ENCODE measurements at places on chromosomes 7 and 10.

GRCh38 chr7:148661471-148661870 lies 37.2 kb upstream of the CUL1 start:
- no peak for DNase-seq

DNA sequence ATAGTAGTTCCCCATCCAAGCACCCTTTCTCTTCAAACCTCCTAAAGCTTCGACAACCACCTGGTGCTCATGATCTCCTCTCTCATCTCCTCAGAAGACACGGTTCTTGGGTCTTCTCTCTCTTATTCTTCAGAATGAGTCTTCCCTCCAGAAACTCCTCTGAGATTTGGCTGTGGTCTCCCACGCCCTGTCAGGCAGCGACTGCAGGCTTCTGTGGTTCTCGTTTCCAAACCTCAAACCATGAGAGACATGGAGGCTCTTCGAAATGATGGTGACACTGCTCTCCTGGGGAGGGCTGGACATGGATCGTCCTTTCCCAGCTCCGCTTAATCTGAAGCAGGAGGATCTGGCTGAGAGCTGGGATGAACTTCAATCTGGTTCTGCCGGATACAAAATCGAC lies 78.6 kb upstream of the PITRM1 start:
- DNase-seq, result no peak

DNA sequence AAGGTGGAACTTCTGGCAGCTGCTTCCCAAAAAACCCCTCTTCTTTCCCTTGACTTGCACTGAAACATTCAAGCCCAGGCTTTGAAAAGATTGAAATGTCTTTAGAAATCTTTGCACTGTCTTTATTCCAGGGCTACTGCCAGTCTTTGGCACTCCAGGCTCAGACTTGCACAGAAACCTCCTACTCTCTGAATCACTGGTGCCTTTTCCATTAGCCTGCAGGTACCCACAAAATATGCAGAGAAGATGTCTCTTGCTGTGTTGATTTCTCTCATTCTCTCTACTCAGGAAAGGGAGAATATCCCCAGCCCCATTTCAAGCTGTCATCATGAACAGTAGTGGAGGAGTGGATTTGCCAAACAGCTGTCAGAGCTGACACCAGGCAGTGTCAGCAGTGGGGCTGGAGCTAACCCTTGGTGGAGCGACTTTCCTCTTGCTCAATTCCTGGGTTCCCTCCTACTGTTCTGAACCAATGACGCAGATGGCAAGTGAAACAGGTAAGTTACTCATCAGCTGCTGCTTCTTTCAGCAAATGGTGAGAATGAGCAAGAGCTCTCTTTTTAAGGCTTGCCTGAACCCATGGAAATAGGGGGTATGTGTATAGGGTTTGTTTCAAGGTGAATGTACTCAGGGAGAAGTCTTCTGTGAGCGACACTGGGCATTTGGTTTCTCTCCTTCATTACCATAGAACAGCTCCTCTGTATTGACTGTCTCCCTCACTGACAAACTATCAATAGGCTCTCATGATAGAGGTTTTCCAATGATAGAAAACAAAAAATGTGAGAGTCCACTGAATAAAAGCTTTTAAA lies 362.4 kb downstream of the ADRA2A start:
- no peak for DNase-seq

DNA sequence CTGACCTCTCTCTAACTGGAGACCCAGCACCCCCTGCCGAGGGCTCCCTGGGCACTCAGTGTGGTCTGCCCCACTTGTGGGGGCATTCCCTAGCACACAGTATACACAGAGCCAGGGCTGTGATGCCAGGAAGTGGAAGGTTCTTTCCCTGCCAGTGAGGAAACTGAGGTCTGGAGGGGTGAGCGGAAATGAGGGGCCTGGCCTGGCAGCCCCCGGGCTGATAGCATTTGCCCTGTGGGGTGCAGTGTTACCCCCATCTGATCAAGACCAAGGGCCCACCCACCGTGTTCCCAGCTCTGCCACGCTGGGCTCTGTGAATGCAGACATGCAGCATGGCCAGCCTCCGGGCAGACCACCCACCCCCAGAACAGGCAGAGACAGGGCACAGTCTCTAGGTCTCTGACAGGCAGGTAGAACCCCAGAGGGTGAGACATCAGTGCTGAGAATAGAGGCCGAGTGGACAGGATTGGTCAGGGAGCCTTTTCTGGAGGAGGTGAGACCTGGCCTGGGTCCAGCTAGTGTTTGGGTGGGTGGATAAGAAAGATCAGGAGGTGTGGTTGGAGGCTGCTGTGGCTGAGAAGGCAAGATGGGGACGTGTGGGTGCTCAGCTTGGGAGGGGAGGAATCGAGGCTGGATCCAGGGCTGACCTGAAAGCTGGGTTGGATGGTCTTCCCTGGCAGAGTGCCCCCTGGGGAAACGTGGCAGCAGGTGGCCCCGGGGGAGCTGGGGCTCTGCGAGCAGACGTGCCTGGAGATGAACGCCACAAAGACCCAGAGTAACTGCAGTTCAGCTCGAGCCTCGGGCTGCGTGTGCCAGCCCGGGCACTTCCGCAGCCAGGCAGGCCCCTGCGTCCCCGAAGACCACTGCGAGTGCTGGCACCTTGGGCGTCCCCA lies 10.8 kb upstream of the ZNF862 start:
- no peak for DNase-seq

DNA sequence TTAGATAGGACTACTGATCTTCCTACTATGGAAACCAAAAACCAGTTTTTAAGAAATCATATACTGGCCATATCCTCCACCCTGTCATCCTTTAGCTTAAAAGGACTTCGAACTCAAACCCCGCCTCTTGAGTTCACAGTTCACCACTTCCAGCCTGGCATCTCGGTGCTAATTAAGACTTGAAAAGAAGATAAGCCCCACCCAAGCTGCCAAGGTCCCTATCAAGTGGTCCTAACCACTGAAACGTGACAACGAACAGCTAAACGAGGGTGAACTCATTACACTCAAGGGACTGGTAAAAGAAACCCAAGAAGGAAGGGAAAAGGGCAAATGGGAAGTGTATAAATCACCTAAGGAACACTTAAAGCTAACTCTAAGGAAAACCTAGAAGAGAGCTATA lies 16.1 kb downstream of the COL17A1 start:
- DNase-seq, result no peak

DNA sequence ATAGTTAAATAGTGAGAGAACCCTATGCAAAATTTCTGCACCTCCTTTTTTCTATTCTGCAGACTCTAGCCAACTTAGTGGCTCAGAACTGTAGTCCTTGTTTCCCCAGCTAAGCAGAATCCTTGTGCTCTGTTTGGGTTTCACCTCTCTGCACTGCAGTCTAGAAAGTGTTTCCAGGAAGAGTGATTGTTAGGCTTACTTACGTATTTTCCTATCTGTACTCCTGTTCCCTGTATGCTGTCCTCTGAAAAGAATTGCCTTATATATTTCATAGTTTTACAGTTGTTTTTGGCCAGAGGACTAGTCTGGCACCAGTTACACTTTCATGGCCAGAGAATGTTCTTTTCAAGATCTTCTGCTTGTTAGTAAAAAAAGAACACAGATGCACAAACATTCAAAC lies 154.6 kb upstream of the POT1 start:
- no peak for DNase-seq

DNA sequence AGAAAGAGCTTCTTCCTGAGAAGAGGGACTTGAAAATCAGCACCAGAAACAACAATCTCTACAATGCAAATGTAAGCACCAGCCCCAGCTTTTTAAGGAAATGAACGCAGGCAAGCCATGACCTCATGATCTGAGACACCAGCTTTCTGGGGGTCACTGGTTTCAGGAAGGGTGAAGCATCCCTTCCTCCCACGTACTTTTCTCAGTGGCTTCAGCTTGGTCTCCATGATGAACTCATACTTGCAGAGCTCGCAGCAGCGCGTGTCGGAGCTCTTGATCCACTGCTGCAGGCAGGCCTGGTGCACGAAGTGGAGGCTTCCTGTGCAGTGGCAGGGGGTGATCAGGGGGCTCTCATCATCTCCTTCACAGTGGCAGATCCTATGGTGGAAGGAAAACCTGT lies 87.0 kb downstream of the ALOX5 start:
- DNase-seq, result no peak

DNA sequence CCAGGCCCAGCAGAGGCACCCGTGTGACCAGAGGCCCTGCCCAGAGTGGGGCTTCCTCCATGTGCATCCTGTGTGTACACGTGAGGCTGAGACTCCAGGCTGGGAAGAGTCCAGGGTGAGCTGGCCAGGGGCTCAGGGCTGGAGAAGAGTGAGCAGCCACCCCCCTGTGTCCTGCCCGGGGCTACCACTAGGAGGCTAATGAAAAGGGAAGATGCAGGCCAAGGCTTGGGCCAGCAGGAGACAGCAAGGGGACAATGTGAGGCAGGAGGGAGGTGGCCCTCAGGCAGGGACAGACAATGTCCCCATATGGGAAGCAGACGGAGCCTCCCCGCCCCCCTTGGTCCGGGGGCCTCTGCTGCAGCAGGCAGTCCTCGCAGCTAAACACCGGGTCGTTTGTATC lies 102.0 kb downstream of the HIF1AN start:
- no peak for DNase-seq

DNA sequence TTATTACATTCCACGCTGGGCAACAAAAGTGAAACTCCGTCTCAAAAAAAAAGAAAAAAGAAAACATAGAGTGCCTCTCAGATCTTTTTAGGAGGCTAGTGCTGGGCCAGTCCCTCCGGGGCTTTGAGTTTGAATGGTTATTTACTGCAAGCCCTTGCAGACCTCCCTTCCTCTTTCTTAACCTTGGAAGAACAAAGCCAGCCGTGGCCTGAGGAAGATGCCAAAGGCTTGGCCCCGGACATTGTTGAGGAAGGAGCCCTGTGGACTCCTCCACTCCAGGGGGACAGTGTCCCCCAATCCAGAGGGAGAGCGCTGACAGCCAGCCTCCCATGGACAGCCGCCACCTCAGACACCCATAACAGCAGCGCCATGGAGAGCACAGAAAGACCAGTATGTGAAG lies 5.0 kb downstream of the TSPAN33 start:
- DNase-seq, result no peak

GRCh38 chr7:19442016-19442785 lies 266.6 kb downstream of the POLR1F start:
- peak; percentile 57 for DNase-seq

GRCh38 chr10:33377658-33378025 lies 43.2 kb upstream of the NRP1 start:
- no peak for DNase-seq

DNA sequence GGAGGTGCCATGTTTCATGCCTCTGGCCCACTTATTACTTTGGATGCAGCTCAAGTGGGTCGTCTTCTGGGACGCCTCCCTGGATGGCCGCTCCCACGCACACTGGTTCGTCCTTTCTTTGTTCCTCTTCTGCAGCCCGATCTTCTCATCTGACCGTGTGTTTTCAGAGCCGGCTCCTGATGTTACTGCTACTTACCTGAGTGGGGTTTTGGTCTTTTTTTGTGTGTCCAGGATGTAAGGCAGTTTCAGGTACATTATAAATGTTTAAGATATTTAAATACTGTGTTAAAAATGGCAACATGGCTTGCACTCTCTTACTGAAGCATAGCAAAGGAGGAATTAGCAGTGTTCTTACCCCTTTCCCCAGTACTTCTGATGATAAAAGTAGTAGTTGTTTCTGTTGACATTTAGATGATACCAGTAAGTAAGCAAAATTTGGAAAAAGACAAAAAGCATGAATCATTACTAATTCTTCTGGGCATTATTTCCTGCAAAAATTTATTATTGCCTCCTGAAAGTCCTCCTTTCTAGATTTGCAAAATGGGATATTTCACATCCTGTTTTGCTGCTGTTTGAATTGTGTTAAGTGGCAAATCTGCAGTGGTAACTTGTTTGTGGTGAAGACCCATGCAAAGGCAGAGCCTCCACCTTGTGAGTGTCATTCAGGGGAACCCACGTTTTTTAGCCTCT lies 59.4 kb downstream of the SHH start:
- DNase-seq, result no peak

DNA sequence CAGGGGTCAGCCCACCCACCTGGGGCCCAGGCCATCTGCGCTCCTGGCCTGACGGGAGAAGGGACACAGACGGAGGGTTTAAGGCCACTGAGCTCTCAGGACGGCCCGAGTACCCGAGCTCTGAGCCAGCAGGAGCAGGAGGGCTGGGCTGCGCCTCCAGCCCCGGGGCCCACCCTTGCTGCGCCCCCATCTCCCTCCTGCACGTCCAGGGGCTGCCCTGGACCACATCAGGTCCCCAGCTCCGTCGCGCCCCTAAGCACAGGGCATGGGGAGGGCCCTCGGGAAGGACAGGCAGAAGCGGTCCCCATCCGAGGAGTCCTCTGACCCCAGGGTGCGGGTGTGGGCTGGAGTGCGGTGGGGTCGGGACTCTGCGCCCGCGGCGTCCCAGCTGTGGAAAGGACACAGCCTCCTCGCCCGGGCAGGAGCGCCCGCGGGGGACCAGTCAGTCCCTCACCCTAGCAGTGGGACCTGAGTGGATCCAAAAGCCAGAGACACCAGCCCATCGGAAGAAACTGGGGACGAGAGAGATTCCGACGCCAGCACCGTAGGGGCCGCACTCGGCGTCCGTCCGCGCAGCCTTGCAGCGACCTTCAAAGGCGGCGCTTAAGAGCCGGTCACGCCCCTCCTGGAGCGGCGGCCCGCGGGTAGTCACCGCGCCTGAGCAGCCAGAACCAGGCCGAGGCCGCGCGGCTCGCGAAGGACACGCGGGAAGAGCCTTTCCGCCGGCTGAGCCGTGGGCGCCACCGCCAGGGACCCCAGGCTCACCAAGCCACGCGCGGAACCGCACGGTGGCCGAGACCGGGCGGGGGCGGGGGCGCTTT lies 15.9 kb downstream of the CAMK2B start:
- DNase-seq, result no peak

DNA sequence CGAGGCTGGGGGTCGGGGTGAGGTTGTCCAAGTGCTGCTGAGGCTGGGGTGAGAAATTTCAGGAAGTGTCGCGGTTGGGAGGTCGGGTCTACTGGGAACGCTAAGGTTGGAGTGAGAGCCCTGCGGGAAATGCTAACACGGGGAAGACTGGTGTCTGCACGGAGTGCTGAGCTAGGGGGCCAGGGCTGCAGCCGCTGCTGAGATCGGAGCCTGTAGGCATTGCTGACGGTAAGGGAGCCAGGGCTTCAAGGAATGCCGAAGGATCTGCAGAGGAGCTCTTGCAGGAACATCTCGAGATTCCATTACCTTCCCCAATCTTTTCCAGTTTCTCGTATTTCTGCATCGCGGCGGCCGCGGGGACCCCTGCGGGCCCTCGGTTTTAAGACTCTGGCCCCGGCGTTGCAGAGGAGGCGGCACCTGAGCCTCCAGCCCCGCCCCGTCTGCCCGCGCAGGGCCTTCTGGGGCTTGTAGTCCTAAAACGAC lies at the start of gene CDK5:
TSS of gene CDK5 (minus strand) at position 392 of the 483 bp plus-strand sequence. CDS start at position 343, 49 bp downstream.
- no peak for DNase-seq
